ENCODE measurements at places on chromosomes 12 and 14.

- DNase-seq: no peak
These were observed 4.4 kb upstream of the BTBD7 start for GRCh38 chr14:93337143-93337753.

DNA sequence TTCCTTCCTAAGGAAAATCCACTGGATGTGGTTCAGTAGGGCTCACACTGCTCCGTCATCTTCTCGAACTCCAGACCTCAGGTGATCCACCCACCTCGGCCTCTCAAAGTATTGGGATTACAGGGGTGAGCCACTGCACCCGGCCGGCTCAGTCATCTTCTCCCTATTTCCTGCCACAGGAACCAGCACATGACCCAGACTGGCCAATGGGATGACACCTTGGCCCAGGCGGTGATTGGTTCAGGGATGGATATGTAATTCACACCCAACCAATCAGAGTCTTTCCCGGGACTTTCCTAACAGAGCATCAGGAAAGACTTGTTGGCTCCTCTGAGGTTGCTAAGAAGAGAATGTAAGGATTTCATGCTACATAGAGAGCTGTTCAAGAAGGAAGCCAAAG, 19.2 kb upstream of the C12orf76 start:
- no peak for DNase-seq

DNA sequence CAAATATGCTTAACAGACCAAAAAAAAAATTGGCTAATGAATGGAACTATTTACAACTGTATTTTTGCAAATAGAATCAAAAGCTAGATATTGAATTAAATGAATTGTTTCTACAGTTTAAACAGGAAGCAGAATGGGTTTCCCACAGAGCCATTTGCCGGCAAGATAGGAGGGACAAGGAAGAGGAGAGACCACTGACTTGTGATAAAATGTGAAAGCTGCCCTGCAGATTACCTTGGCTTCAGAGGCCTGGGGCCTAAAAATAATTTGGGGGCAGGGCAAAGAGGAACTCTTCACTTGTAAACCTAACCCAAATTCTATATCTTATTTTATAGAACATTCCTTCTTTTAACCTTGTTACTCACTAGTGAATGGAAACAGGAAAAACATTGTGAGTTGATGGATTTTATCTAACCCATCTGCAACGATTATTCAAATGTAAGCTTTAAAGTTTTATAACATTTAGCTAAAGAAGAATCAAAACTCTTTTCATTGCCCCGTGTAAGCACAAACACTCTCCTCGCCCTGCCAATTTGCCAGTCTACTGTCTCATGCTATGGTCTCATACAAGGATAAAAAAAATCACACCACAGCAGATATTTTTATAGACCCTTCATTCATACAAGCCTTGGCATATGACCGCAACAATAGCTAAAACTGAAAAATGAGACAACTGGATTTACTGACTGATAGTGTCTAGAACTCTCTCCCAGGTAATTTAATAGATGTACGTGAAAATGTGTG, 49.5 kb upstream of the MDM1 start:
- no peak for DNase-seq

GRCh38 chr14:81478446-81478845, 55.2 kb downstream of the SEL1L start:
- no peak for DNase-seq

DNA sequence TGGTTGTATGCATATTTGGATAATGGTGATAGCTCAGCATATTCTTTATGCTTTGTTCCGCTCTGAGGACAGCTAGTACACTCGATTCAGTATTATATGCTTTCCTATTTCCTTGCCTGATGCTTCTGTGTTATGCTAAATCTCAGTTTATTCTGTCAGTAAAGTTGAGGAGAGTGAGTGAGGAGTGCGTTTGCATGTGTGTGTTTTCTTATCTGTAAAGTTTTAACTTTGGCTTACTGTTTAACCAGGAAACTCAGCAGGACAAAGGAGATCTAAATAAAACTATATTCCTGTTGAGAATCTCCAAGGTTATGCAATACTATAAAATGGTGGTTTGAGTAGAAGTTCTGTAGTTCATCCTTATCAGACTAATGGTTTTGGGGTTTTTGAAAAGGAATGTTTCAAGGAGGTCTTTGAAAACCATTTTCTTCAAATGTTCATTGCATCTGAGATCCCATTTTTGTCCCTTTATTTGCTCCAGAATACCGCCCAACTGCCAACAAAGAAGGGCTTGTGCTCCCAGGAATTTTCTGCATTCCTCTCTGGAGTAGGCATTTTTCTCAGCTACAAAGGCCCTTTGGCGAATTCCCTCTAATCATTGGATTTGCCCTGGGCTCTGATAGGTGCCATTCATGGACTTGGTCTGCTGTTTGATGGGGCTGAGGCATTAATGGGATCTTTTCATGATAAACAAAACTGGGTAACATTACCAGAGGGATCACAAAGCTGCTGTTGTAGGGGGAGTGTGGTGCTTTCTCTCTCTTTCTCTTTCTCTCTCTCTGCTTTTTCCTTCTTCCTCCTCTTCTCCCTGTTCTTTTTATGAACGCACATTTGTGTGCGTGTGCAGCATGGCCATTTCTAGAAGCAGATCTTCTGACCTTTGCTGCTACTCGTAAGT, 71.7 kb downstream of the HMGA2 start:
- peak; percentile 87 for DNase-seq

GRCh38 chr14:96511146-96511545, 9.0 kb downstream of the PAPOLA start:
- DNase-seq: no peak

DNA sequence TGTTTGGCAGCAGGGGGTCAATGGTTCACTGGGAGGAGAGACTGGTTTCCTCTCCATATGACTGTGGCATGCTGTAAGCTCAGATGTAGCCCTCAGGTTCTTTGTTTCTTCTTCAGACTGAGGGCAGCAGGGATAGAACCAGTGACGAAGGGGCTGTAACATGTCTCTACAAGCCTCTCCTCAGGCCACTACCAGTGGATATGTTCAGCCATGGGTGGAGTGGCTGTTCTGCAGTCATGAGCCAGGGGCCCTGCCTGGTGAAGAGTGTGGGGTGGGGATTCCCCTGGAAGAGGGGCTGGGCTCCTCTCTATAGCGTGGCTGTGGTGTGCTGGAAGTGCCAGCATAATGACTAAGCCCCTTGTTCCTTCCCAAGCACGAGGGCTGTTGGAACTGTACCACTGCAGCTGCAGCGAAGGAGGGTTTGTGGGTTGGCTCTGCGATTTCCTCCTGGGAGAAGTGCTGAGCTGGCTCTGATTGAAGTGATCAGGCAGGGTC, 55.8 kb downstream of the CMAS start:
- peak; percentile 95 for DNase-seq

DNA sequence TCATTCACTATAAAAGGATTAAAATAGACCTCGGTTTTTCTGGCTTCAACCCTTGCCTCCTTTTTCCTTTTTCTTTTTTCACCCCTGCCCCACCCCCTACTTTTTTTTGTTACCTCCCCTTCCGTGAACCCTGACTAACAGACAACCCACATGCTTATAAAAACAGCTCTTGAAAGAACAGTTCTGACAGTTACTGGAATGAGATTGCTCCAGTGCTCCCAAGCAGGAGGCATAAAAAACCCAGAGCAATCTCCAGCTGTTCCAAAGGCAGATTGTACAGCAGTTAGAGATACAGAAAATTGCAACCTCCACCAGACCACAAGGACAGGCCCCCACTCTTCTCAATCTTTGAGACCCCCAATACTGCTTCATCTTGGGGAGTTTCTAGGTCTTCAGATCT, 29.9 kb upstream of the TMEM260 start:
- no peak for DNase-seq

DNA sequence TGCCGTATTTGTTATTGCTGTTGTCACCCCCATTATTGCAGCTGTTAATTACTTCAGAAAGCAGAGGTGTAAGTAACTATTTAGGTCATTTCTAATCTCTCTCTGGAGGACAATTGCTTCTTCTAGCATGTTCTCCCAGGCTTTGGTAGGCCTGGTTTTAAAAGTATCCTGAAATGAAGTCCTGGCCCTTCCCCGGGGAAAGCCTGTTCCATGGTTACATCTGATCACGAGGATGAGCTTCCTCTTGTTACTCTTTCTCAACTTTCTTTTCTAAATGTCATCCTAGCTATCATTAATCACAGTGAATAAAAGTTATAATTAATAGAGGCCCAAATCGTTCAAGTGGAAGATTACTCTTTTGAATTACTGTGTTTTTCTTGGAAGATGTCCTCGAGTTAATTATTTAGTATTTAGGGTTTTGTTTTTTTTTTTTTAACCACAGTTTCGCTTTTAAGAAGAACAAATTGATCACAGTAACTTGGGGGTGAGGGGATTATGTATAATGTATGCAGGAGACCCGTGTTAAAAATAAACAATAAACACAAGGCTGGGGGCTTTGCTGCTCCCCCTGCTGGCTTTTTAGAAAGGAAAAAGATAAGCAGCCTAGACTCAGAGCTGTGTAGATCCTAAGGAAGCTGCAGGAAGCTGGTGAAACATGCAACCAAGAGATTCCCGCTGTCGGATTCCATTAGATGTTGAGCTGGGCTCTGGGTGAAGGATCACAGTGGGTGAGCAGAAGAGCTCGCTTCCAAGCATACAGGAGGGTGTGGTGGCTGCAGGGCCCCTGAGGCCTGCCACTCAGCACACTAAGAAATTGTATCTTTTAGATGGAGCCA, 420.1 kb downstream of the FUT8 start:
- DNase-seq: peak; percentile 32

GRCh38 chr12:57340104-57340503, 89.1 kb upstream of the STAC3 start:
- DNase-seq: peak; percentile 75

DNA sequence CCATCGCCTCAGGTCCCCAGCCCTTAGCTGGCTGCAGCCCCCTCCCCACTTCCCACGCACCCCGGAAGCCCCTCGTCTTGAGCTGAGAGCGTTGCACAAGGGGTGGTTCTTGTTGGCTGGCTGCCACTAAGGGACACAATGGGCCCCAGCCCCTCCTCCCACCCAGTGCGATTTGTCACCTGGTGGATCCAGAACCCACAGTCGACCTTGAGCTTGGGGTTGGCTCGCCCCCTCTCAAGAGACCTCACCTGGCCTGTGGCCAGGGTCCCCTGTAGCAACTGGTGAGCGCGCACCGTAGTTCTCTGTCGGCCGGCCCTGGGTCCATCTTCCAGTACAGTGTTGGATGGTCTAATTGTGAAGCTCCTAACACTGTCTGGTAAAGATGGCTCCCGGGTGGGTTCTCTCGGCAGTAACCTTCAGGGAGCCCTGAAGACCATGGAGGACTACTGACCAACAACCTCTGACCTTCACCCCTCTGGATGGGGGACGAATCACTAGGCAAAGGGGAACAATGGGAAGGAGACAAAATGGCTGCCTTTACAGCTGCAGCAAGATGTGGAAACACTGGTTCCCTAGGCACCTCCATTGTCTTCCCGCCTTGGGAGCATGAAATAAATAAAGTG, 6.6 kb downstream of the PHB2 start:
- no peak for DNase-seq
